Stimulated activated CD4-positive, alpha-beta T cell treated with anti-CD3 and anti-CD28 coated beads, Interleukin-2, amount 100 ng/mL, for 4 hours (primary cell): ENCODE measurements at places on chromosomes 4 and X.

DNA sequence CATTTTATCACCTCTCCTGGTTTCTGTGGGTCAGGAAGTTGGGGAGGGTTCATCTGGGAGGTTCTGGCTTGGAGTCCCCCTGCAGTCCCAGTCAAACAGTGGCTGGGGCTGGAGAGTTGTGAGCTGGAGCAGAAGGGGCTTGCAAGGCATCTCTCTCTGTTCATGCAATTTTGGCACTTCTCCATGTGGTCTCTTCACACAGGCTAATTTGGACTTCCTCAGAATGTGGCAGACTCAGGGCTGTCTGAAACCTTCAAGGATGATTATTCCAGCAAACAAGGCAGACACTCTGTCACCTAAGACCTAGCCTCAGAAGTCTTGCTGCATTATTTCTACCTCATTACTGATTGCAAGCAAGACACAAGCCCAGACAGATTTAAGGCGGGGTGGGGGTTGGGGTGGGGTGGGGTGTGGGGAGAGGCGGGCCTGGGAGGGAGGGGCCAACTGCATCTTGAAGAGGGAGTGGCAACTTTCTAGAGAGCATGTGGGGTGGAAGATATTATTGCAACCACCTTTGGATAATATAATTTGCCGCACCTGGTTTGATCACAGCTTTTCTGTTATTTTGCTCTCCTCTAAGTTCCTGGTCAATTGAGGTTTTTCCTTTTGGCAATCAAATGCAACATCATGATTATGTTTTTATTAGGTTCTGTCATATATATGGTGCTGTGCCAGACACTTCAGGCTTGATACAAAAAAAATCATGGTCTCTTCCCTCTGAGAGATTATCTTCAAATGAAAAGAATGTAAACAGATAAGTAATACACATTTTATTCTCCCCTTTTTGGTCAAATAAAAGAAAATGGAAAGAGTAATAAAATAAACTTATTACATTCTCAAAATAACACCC is 799.5 kb downstream of the RPA4 start:
- no peak for DNase-seq

GRCh38 chrX:153800746-153801145 is 6.3 kb downstream of the SSR4 start:
- no peak for DNase-seq

DNA sequence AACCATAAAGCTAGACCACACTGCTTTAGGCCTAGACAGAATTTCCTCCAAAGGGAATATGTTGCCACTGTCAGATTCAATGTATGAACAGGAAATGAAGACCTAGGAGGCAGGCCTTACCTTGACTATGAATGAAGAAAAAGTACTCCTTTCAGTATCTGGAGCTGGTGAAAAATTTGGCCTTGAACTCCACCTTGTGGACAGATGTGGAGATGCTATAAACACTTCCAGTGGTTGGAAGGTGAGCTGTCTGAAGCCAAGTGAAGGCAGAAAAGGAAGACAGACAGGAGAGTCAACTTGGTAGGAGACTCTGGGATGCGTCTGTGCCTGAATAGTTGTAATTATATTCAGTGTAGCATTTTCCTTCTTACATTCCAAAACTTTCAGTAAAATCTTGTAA is 17.2 kb downstream of the SPIN3 start:
- peak; percentile 23 for DNase-seq

DNA sequence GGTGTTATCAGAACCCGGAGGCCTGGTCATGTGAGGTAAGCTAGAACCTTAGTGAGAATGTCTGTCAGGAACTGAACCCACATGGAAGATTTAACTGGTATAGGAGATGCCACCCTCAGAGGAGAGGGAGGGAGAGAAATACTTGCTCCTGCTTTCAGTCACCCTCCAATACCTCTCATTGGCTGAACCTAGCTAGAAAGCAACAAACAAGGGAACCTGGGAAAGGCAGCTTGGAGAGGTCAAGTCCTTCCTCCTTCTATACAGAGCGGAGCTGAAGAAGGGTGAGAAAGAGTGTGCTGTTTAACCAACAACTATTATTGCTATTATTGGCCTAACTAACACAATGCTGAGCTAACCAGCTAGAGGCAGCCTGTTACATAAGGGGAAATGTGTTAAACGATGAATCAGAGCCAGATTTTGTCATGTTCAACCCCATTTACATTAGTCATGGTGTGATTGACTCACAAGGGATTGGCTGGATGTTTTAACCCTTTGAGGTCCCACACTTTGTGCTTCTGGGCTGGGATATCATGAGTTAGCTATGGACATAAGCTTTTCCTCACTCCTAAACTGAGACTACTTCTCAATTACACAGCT is 96.5 kb upstream of the ESX1 start:
- DNase-seq: no peak

- DNase-seq: no peak
Observed at GRCh38 chr4:55546506-55546755, 278 bp downstream of the CLOCK start.

- DNase-seq: no peak
Observed at GRCh38 chr4:78951862-78952472, 12.7 kb upstream of the PAQR3 start.

DNA sequence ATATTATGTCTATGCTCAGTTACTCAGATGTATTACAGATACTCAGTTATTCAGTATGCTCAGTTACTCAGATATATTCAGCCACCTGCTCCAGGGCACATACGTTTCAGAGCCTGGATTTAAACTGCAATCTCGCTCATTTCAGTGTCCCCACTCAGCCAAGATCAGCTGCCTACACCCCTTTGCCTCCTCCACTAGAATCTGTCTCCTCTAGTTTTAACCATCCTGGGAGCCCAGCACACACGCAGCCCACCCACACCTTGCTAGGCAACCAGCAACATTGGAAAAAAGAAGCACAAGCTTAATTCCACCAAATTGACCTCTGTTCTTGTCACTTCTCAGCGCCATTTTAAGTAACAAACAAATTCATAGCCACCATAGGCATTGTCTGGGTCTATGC is 246.2 kb downstream of the QDPR start:
- DNase-seq: no peak

DNA sequence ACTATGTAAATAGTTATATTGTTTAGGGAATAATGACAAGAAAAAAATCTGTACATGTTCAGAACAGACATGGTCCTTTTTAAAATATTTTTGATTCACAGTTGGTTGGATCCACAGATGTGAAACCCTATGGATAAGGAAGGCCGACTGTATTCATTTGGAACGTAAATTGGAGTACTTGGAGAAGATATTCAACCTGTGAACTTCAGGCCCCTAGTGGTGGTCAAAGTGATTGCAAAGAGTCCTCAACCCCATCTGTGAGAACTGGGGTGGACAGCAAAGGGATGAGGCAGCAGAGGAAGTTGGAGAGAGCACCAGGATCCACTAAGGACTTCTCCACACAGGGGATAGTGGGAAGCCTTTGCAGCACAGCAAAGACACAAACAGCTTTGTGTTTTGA is 6.2 kb upstream of the CXCL13 start:
- no peak for DNase-seq

GRCh38 chr4:74418063-74418670 is 26.8 kb upstream of the AREG start:
- no peak for DNase-seq

DNA sequence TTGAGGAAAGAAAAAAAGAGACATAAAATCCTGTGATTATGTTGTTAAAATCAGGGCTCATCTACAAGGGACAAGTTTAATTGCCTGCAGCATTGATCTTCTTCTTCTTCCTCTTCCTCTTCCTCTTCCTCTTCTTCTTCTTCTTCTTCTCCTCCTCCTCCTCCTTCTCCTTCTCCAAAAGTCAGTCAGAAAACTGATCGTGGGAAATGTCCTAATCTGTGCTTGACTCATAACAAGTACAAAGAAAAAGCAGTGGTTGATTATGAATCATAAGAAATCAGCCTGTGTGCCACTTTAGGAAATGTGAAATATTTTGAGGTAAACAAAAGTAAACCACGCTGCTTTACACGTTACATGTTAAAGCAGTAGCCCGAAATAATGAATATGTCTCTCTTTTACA is 2.7 kb upstream of the ATP10D start:
- no peak for DNase-seq

GRCh38 chr4:8376361-8377102 is 64.0 kb downstream of the ACOX3 start:
- DNase-seq: no peak

DNA sequence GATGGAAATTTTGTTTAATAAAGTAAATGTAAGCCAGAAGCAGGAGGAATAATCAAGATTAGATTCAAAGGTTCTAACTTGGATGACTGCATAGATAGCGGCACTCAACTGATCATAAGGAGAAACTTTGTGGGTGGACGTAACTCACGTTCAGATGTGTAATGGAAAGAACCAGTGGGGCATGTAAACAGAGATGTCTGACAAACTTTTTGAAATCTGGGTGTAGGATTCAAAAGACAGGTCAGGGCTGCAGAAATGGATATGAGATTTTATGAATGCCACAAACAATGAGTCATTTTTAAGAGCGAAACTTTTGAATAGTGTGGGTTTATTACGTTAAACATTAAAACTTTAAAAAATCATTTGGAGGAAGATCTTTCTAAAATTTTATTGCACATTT is 375.6 kb downstream of the GBA3 start:
- DNase-seq: no peak

GRCh38 chr4:168587411-168588125 is 90.7 kb downstream of the PALLD start:
- no peak for DNase-seq

- DNase-seq: no peak
Observed at GRCh38 chr4:45241976-45242375, 515.6 kb upstream of the GNPDA2 start.

DNA sequence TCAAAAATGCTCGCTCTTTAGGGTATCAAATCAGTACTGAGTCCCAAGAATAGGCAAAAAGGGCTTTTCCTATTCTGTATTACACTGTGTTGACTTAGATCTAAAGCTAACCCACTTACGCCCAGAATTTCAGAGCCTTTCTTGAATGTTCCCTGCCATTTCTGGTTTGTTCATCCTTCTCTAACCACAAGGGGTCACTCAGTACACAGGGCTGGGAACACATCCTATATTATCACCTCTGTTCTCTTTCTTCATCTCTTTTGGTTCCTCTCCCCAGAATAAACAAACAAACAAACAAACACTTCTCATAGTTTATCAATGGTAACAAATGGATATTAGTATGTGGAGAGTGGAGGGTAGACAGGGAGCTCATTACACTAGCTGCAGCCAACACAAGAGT is 25.5 kb upstream of the MORC4 start:
- DNase-seq: no peak

GRCh38 chr4:30380404-30380998 is 339.7 kb upstream of the PCDH7 start:
- no peak for DNase-seq

DNA sequence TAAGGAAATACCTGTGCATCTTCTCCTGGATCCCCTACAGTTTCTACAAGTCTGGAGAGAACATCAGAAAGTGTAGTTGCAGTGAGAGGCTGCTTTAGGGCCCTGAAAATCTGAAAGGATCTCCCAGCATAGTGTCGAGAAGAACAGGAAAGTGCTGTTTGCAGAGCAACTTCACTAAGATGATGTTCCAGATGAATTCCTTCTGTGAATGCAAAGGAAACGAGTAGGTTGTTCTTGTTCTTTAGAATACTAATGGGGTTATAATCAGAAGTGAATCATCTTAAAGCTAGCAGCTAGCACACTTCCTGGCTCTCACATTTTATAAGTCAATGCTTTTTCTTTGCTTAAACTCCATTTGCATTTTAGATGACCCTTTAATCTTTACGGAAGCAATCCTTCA is 53.7 kb downstream of the ZAR1 start:
- no peak for DNase-seq

DNA sequence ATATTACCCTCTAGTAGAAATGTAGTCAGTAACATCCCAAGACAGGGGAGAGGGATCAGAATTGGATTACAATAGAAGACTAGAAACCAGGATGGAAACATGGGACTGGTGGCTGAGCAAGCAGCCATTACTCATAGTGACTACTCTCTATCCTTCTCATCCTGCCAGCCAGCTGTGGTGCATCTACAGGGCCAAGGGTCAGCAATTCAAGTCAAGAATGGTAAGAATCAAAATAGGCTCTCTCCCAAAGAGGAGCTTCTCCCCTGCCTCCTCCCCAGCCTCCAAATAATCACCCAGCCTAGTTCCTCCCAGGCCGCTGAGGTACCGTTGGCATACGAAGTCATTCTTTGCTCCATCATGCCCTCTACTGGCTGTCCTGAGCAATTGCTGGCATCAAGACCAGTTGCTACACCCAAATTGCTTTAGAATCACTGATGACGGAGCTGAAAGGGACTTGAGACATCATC is 19.4 kb downstream of the AWAT2 start:
- peak; percentile 9 for DNase-seq

- DNase-seq: no peak
Observed at GRCh38 chr4:42313872-42314271, 83.4 kb upstream of the SHISA3 start.

GRCh38 chr4:1200425-1201035 is 28.1 kb upstream of the SPON2 start:
- no peak for DNase-seq
